ENCODE measurements at places on chromosomes 2 and 18. TPM values are rescaled to one million over a fixed set of nuclear protein-coding genes. Genes with fewer than 3 reads are reported as not detected.

The GKN2 gene
- not detected for total RNA-seq

The OTOS gene
- total RNA-seq = not detected

DNA sequence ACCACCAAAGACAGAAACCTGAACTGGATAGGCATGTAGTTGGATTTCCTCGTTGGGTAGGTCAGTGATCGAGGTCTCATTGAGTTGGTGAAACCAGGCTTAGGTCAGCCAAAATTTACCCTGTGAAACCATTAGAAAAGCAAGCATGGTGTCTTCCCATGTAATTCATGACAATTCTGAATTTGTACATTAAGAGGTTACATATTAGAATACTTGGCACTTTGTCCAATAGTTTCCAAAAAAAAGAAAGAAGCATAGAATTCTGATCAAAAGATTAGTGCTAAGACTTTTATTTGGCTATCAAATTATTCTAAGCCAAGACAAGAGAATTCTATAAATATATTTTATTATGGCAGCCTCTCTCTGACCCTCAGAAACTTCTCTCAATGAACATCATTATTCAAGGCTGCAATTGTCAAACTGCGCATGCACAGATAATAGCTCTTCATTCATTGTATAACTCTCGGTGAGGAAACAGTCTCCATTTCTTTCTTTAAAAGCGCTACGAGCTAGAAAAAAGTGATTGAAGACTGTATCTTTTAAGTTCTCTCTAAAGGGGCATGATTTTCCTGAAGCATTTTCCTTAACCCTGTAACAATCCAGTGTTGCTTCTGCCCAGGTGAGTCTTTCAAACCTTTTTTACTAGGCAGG, 79.1 kb upstream of the MYCN start:
- no peak for DNase-seq

DNA sequence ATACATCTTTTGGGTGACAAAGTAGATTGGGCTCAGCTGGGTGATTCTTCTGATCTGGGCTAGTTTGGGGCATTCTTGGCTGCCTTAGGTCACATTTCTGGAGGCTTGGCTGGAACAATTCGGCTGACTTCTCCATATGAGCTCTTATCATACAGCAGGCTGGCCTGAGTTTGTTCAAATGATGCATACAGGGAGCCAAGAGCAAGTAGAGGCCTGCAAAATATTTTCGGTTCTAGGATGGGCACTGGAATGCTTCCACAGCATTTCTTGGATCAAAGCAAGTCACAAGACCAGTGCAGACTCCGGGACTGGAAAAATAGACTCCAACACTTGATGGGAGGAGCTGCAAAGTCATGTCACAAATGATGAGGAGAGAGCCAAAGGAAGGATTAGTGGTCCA, 98.4 kb downstream of the SCG2 start:
- DNase-seq = no peak

DNA sequence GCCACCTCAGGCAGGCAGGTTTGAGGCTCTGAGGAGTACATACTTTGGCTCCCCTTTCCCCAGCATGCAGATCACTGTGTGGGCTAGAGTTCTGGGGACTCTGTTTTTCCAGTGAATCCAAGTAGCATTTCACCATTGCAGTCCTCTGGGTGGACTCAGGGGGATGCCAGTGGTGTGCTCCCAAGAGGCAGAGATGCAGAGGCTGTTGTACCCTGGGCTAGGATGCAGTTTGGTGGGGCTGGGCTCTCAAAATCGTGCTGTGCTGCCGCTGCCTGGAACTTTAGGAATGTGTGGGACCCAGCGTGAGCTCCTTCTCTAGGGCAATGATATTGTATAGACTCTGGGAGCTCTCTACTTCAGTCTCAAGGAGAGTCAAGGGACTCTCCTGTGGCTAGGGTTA, 104.9 kb downstream of the MYO3B start:
- DNase-seq = no peak
